ENCODE measurements at places on chromosomes 11 and 22.

- DNase-seq, result no peak
These were observed 45.7 kb upstream of the SHANK2 start for GRCh38 chr11:71298016-71298550.

DNA sequence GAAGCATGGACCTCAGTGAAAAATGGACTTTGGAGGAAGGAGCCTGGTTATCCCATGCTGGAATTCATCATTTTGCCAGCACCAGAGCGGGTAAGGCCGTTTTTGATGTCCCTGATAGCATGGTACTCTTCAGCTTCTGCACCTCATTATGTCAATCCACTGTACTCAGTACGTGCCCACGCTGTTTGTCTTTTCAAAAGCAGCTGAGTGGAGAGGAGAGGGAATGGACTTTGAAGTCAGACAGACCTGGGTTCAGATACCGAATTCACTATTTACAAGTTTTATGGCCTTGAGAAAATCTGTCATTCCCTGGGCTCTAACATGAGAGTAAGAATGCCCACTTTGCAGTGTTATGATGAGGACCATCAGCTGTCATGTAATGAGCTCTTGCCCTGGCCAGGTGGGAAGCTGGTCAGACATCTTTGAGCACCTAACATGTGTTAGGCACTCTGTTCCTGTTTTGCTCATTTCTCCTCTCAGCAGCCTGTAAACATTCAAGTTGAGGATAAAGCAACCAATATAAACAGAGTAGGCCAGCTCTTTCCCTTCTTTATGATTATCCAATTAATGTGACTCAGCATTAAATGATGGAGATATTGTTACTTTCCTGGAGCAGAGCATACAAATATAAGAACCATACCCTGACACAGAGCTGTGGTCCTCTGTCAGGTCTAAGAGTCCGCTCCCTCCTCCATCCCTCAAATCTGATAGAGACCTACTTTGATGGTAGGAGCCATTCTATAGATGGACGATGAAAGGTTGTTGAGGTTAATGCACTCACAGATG is 39.0 kb upstream of the AMOTL1 start:
- DNase-seq, result no peak

- no peak for DNase-seq
These were observed 25.8 kb downstream of the LARGE1 start for GRCh38 chr22:33894515-33894914.

GRCh38 chr11:33065445-33066178 is 26.2 kb downstream of the TCP11L1 start:
- peak; percentile 13 for DNase-seq

GRCh38 chr11:70548976-70549375 is 150.6 kb downstream of the CTTN start:
- DNase-seq, result no peak

DNA sequence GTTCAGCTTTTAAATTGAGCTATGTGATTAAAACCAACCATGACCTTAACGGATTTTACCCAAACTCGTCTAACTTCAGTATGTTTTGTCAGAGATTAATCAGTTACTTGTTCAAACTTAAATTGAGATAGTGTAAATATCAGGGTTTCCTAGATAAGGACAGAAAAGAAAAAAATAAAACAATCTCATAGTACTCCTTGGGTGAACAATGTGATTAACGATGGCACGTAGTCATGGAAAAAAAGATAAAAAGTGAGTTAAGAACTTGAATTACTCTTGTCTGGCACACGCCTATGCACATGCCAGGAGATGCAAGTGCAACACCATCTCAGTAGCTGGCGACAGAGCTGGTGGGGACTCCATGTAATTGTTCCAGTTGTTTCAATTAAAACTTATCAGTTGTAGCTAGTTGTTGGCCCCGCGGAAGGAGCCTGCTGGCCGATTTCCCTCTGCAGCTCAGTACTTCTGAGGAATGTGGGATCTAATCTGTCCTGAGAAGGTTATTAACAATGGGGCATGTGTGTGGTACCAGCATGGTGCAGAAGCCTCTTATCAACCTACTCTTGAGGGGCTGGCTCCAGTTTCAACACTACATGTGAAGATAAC is 3.0 kb downstream of the RASSF10 start:
- no peak for DNase-seq

GRCh38 chr11:12290477-12290922 is 86.9 kb upstream of the PARVA start:
- no peak for DNase-seq

- DNase-seq, result peak; percentile 13
These were observed 89.8 kb downstream of the RTL6 start for GRCh38 chr22:44407987-44408828.

DNA sequence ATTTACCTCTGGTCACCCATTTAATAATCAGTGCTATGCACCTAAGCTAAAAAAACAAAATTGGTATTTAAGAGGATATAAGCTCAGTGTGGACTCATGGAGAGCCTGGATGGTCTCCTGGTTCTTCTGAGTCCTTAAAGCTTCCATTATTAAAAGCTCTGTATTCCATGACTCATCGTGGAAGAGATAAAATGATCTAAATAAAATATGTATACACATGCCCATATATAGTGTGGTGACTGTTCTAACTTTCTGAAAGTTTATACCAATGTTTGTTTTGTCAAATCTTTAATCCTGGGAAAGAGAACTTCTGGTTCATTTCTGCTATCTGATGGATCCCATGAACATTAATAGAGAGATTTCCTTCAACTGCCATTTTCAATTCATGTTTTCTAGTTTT is 375.9 kb downstream of the GUCY1A2 start:
- no peak for DNase-seq

GRCh38 chr11:17767914-17768313 is 33.3 kb downstream of the KCNC1 start:
- DNase-seq, result no peak

GRCh38 chr11:70072461-70072860 is 5.7 kb upstream of the ANO1 start:
- DNase-seq, result no peak

DNA sequence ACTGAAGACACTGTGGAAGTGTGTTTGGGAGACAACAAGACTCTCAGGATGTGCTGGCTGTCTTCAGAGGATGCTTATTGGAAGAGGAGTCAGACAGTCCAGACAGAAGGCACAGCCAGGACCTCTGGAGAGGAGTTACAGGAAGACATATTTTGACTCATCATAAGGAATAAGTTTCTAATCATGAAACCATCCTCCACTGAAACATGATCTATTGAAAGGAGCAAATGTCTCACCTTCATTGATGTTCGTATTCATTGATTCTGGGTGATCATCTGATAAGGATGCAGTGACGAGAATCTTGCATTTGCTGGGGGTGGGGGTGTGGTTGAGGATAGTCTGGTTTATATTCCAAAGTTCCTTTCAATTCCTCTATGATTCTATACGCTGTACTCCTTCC is 2.5 kb upstream of the CXCR5 start:
- no peak for DNase-seq

GRCh38 chr11:117381481-117382387 is 54.1 kb downstream of the CEP164 start:
- no peak for DNase-seq

DNA sequence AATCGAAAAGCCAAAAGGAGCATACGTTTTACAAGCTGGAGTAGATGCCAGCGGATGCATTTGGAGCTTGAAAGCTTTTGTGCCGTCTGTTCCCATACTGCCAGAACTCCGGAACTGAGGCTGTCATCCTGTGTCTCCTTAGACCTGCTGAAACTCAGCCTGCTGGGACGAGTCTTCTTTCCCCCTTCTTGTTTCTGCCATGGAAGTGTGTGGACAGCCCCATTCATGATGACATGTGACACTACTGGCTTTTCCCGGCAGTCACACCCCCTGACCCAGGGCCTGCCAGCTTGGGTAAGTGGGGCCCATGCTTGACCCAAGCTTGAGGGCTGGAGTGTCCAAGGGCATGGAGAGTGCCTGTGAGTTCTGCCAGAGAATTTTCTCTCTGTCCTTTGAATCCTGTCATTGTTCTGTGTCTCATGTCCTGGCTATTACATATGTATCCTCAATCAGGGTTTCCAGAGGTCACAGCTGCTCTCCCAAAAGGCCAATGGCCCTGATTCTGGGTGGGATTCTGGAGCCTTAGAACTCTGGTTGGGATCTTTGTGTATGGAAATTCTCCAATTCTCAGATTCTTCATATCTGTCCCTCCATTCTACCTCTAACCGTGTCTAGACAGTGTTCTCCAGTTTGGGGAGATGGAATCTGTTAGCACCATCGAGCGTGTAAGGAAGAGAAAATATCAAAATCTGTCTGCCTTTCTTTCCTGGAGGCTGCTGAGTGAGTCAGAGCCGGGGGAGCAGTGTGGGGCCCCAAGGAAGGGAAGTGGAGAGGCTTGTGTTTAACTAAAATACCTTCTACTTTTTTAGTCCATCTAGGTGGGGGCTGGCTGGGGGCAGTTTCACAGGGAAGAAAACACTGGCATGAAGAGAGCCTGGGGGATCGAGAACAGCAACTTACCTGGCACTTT is 73.2 kb downstream of the KIAA1671 start:
- DNase-seq, result no peak

DNA sequence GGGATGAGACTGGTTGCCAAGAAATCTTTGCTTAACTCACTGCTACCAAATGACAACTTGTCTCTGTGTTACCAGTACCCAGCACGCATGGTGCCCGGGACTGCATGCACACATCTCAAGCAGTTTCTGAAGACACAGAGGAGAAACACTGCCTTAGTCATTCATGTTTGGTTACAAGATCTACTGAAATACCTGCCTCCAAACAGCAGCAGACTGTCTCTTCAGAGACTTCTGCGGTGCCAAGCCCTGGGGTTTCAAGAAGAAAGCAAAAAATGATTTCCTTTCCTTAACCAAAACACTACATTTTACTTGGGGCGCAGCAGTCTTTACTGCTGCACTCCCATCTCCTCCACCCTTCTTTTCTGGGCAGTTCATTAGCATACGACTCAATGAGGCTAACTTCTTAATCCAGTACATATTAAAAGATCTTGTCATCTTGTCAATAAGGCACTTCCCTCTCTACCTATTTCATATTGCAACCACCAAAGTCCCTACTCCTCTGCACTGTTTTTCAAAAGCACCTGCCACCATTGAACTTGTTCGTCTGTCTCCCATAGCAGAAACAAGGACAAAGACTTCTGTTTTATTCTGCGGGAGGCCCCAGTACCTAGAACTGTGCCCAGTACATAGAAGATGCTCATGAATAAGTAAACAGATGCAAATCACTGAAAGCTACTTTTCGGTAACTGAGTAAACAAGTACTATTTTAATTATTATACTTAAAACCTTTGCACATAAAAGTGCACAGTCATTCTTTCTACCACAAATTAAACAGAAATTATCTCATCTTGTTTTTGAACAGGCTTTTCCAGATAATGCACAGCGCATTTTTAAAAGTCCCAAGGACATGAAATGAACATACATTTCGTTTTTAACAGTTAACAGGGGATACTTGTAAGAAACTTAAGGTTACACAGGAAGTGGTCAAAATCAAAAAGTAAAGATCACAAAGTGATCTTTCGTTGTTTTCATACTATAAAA is 4.0 kb downstream of the NAP1L4 start:
- peak; percentile 26 for DNase-seq

DNA sequence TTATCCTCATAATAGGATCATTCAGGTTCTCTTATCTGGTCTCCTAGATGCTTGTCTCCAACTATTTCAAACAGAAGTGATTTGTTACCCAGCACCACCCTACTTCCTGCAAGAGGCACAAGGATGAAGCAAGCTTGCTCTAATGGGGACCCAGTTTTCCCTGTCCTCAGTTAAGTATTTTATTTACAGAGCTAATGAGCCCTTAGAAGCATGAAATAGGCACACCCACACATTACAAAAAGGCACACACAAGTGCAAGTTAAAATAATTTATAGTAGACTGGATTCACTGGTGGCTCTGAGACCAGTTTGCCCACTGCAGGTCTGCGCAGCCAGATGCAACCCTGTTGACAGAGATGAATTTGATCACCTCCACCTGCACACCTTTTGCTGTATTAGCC is 167.5 kb downstream of the KIRREL3 start:
- DNase-seq, result no peak

- no peak for DNase-seq
These were observed 4.9 kb upstream of the TAGLN start for GRCh38 chr11:117194267-117194666.

GRCh38 chr11:47389577-47390421 is 11.5 kb upstream of the SPI1 start:
- DNase-seq, result no peak

DNA sequence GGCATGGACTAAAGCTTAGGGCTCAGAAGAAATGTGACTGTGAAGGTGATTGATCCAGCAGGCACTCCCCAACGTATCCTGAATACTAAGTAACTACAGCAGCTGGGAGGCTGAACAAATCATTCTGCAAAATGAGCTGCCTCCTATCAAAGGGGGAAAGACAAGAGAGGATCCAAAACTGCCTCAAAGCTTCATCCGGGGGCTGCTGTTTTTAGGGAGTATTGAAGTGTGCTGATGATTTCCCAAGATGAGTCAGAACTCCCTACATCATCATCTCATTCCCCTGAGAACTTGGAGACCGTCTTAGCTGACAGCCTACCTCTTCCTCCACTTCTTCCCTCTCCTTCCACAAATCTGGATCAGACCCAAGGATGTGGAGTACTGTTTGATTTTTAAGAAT is 108.4 kb upstream of the GRAMD1B start:
- DNase-seq, result peak; percentile 1
